ENCODE measurements at places on chromosomes 2 and 18.

DNA sequence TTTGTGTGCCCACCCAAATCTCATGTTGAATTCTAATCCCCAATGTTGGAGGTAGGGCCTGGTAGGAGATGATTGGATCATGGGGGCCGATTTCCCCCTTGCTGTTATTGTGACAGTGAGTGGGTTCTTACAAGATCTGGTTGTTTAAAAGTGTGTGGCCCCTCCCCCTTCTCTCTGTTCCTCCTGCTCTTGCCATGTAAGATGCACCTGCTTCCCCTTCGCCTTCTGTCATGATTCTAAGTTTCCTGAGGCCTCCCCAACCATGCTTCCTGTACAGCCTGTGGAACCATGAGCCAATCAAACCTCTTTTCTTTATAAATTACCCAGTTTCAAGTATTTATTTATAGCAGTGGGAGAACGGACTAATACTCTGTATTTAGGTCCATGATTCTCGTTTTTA lies 588.1 kb downstream of the DCDC2C start:
- DNase-seq, result no peak

GRCh38 chr18:13613591-13614501 lies 112.5 kb downstream of the FAM210A start:
- DNase-seq, result no peak

DNA sequence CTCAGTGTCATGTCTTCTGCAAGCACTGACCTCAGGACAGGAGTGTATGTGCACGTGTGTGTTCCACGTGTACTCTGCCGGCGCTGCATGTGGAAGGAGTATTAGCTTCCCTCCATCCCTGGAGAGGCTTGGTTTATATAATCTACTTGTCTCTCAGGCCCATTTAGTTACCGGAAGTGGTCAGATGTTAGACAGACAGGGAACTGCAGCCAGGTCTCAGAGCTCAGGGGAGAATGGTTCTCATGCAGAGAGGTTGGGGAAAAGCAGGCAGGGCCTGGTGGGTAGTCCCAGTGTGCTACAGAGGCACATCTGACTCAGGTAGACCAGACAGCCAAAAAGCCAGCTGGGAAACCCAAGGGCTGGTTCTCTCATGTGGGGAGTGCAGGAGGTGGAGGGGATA lies 167.9 kb downstream of the CTIF start:
- DNase-seq, result no peak

GRCh38 chr18:49788327-49788898 lies 24.9 kb downstream of the ACAA2 start:
- DNase-seq, result no peak

DNA sequence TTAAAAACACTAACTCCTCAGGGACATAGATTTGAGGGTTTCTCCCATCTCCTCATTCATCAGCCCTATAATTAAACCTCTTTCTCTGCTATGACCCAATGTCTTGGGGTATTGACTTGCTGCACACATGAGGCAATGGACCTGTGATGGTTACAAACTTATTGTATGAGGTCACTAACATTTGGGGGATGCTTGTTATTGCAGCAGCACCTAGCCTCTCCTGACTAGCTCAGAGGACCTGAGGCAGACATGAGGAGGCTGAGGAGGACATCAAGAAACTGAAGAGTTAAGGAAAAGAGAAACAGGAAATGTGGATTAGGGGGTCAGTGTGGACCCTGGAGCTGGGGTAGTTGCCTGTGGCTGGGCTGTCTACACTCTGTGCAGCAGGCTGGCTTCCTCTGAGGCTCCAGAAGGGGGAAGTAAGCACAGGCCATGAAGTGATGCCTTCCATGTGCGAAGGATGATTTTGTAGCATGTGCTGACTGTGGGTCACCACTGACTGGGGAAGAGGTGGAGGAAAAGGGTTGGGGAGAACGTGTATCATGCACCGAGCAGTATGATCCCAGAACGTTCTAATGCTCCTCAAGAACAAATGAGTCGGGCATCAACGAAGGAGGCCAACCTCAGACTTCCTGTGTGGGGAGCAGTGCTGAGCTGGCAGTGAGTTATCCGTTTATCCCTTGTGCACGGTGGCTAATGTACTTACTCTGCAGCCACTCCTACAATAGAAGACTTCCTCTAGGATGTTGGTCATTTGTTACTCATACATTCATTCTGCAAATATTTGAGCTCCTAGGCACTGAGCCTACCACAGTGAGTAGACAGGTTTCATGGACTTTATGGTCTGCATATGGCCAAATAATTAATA lies 42.1 kb upstream of the RFX8 start:
- peak; percentile 3 for DNase-seq

GRCh38 chr18:31792580-31792911 lies 31.9 kb upstream of the SLC25A52 start:
- no peak for DNase-seq

DNA sequence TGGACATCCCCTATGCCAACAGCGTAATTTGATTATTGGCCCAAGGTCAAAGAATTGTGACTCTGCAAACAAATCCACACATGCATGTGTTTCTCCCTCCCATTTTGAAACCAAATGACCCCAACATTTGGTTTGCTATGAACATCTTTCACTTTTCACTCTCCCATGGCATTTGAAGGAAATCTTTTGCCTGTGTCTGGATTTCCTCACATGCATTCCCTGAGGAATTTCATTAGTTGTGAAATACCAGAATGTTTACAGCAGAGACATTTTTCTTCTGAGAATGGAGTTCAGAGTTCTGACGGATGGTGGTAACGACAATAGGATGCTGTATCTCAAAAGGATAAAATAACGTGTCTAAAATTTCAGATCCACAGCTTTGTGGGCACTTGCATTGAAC lies 60.3 kb upstream of the LMAN1 start:
- DNase-seq, result peak; percentile 70

GRCh38 chr18:56711708-56712445 lies 60.7 kb downstream of the WDR7 start:
- DNase-seq, result no peak

- DNase-seq, result no peak
These were observed 92.8 kb downstream of the PHLPP1 start for GRCh38 chr18:62808123-62808522.

GRCh38 chr2:189143925-189144324 lies 35.6 kb downstream of the COL5A2 start:
- DNase-seq, result peak; percentile 63

- DNase-seq, result no peak
These were observed 26.3 kb downstream of the KIF3C start for GRCh38 chr2:25955869-25956535.

- no peak for DNase-seq
These were observed 160.8 kb downstream of the BCL2 start for GRCh38 chr18:63158676-63159291.

GRCh38 chr2:46308081-46308480 lies 10.9 kb downstream of the EPAS1 start:
- peak; percentile 41 for DNase-seq

- no peak for DNase-seq
These were observed 92.3 kb downstream of the RAB3GAP1 start for GRCh38 chr2:135144343-135144742.

- no peak for DNase-seq
These were observed 51.7 kb downstream of the TNS1 start for GRCh38 chr2:217951091-217951490.

DNA sequence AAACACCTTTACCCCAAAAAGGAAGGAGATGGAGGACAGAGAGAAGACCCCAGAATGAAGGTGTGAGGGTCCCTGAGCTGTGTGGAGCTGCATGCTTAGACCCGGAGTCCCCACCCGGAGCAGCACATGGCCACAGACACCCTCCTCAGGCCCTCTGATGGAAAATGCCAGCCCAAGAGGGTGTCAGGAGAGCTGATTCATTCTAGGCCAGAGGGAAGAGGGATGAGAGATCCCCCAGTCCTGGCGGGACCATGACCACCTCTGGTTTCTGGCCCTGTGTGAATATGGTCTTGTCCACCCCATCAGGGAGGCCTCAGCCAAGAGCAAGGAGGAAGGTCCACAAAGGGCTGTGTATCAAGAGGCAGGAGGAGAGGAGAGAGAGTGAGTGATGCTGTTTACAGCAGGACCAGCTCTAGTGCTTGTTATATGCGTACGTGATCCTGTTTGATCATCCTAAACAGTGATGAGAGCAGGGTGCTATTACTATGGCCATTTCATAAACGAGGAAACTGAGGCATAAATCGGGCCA lies 186.6 kb upstream of the HAAO start:
- DNase-seq, result no peak

DNA sequence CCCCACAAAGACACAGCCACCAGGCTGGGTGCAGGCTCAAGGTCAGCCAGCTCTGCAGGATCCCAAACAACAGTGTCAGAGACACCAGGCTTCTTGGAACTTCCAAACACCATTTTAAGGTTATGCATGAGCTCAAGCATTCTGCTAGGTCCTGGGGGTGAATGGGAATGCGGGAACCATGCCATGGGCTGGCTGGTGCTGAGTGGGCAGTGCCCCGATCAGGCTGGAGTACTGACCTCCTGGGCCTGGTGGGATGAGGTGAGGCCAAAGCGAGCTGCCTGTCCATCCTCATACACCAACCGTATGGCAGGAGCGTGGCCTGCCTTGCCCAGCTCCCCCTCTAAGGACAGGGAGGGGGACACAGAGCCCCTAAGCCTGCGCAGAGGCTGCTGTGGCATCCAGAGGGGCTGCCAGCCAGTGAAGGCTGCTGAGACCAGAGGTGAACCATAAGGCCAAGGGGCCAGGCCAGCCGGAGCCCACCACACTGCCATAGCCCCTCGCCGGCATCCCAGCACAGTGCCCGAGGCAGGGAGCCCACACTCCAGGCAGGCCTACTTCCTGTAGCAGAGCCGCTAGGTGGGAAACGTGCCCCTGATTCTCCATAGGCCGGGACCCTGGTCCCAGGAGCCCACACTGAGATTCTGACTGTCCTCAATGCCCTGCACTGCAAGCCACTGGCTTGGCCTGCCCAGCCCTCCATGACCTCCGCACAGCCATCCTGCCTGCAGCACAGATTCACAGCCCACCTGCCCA lies 135.0 kb downstream of the HDAC4 start:
- DNase-seq, result no peak

GRCh38 chr2:143192716-143193115 lies 63.5 kb downstream of the ARHGAP15 start:
- peak; percentile 68 for DNase-seq

- no peak for DNase-seq
These were observed 103.8 kb downstream of the EPHA4 start for GRCh38 chr2:221468317-221468716.

DNA sequence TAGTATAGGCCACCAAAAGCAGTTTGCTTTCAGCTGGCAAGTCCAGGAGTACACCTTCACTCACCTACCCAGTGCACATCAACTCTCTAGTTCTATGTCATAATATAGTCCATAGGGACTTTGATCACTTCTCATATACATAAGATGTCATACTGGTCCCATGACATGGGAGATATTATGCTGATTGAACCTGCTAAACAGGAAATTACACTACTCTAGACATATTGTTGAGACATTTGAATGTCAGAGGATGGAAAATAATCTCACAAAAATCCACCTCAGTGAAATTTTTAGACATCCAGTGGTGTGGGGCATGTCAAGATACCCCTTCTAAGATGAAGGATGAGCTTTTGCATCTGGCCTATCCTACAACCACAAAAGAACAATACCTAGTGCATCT lies 322.5 kb downstream of the EN1 start:
- no peak for DNase-seq

- DNase-seq, result peak; percentile 78
These were observed 49.8 kb downstream of the LDLRAD4 start for GRCh38 chr18:13268158-13269012.

GRCh38 chr2:101893681-101894381 lies 97.9 kb upstream of the IL1R2 start:
- no peak for DNase-seq

DNA sequence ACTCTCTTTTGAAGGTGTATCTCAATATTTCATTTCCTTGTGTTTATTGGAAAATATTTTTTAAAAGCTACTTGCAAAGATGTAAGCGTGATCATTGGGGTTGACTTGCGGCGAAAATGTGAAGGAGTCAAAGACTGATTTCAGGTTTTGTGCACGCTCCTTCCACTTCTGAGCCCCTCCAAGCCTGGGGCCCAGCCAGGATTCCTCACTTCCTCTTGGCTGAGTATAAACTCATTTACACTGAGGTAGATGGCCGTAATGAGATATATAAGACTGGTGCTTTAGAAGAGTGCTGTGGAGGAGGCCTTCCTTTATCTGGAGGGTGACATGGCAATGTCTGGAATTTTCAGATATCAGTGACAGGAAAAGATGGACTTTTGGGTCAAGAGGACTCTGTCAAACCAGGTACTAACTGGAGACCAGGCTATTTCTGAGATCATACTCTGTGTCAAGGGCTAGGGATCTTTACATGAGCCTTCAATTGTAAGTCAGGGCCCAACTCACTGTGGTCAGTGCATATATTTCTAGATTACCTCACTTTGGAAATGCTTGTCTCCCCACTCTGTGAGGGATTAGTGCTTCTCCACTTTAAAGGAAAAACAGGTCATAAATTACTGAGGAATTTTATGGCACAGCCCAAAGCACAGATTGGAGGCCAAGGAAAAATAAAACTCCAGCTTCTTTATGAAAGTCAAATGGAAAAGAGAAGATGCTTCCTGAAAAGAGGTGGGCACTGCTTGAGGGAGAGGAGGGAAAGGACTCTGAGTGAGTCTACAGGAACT lies 22.8 kb downstream of the PRKCE start:
- peak; percentile 38 for DNase-seq

GRCh38 chr2:150783015-150783414 lies 295.5 kb upstream of the RND3 start:
- peak; percentile 10 for DNase-seq

- DNase-seq, result no peak
These were observed 164.8 kb downstream of the WDR7 start for GRCh38 chr18:56815926-56816325.

GRCh38 chr2:218465987-218466633 lies 47.2 kb downstream of the VIL1 start:
- DNase-seq, result peak; percentile 77

GRCh38 chr2:239269173-239269885 lies 131.5 kb downstream of the HDAC4 start:
- DNase-seq, result no peak

DNA sequence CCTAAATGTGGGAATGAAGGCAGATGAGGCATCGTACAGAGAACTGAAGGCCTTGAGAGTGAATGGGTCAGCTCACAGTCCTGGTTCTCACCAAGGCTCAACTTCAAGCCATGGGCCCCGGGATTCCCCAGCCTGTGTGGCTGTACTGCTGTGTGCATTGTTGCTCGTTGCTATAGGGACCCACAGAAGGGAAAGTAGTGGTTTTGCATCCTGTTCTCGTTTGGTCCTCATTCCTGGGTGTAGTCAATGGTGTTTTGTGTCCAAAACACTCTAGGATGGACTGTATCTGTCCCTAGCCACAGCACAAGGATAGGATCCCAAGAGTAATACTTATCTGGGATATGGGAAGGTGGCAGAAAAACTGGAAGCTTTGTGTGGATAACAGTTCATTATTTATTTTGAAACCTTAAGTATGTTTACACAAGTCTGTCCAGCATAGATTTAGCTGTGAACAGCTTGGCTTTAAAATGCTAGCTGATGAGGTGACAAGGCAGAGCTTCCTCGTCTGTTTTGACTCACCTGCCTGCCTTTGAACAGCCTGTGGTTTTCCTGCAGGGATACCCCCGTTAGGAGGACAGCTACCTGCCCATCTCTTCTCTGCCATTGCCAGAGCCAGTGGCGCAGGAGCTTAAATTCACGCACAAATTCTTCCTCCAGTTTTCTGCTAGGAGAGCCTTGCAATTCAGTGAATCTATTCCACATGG lies 85.0 kb downstream of the WDSUB1 start:
- no peak for DNase-seq

GRCh38 chr2:237533668-237534161 lies 32.7 kb upstream of the PRLH start:
- DNase-seq, result no peak
